ENCODE measurements at places on chromosomes 13 and 19. TPM values are rescaled to one million over a fixed set of nuclear protein-coding genes. Genes with fewer than 3 reads are reported as not detected.
A peak's percentile ranks its signal among the peaks of the same experiment; 100 is the strongest.

GRCh38 chr13:74134777-74135325, 647 bp upstream of the KLF12 start:
- H3K27ac ChIP-seq, result peak overlapping the region; percentile 78
- H3K4me3 ChIP-seq, result peak overlapping the region; percentile 92
- peaks cover 22% of the 10 kb centered on the region for H3K4me1 ChIP-seq
- no peaks in the 10 kb centered on the region for H3K36me3 ChIP-seq
- no peaks in the 10 kb centered on the region for H3K27me3 ChIP-seq

DNA sequence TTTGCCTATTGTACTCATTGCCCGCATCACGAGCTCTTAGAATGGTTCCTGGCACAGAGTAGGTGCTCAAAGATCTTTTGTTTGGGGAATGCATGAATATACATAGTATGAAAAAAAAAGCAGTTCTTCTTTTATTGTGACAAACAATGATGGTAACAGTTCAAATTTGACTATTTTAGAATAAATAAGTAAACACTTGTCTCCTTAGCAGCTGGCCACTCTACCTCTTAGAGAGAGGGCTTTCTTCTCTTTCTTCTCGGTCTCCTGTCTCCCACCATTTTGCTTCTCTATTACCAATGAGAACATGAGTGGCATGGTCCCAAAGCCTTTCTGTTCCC, 639 bp upstream of the SLAIN1 start:
- peak overlapping the region; percentile 88 for H3K4me3 ChIP-seq
- H3K4me1 ChIP-seq, result peaks cover 35% of the 10 kb centered on the region
- no peaks in the 10 kb centered on the region for H3K36me3 ChIP-seq
- DNase-seq, result peak; percentile 27

GRCh38 chr13:73223372-73223781, 164.6 kb downstream of the KLF5 start:
- DNase-seq, result no peak
- no peaks in the 10 kb centered on the region for H3K27me3 ChIP-seq
- H3K27ac ChIP-seq, result no peak overlapping the region
- H3K36me3 ChIP-seq, result no peaks in the 10 kb centered on the region
- H3K4me3 ChIP-seq, result no peak overlapping the region
- peaks cover 3% of the 10 kb centered on the region for H3K4me1 ChIP-seq

DNA sequence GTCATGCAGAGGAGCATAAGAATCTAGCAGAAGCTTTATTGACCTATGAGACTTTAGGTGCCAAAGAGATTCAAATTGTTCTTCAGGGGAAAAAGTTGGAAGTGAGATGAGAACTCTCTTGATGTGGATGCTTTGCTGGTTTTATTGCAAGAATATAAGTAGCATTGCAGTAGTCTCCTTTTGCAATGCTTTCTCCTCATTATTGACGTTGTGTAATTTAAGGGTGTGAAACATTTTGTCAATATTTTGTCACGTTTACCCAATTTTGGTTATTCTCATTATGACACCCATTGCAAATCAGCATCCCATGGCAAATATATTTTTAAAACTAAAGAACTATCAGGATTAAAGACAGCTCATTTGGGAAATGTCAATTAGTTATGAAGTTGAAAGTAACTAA, 11.9 kb upstream of the LILRB5 start:
- H3K27ac ChIP-seq, result no peak overlapping the region
- no peaks in the 10 kb centered on the region for H3K36me3 ChIP-seq
- H3K27me3 ChIP-seq, result no peaks in the 10 kb centered on the region
- H3K4me3 ChIP-seq, result no peak overlapping the region
- DNase-seq, result no peak

DNA sequence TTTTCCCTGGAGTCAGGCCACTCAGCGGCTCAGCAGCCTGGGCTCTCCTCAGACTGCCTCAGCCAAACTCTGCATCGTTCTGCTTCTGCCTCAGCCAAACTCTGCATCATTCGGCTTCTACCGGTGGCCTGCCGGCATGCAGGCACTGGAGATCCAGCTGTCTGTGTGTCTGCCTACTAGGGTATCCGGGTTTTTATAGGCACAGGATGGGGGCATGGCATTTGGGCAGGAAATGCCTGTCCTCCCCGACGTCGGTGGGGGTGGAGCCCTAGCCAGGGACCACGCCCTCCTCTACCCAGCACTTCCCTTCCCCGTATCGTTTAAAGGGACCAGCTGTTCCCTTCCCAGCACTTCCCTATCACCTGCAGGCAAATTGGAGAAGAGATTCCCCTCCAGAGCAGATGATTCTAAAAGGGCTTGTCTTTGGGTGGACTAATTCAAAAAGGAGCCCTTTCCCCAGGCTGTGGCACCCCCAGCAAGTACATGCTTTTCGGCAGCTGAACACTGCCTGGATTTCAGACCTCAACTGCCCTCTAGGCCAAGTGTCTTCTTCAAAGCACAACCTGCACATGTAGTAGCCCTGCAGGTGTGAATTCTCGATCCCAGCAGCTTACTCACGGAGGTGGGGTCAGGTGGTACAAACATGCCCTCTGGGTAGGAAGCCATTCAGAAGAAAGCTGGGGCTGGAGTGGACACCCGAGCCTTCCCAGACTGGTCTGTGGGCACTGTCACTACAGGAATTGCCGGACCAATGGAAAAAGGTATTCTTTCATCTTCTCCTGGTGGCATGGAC, 25.4 kb upstream of the GPR12 start:
- H3K36me3 ChIP-seq, result no peaks in the 10 kb centered on the region
- peak; percentile 70 for DNase-seq
- peaks cover 18% of the 10 kb centered on the region for H3K4me1 ChIP-seq
- peak overlapping the region; percentile 81 for H3K4me3 ChIP-seq
- no peaks in the 10 kb centered on the region for H3K27me3 ChIP-seq

DNA sequence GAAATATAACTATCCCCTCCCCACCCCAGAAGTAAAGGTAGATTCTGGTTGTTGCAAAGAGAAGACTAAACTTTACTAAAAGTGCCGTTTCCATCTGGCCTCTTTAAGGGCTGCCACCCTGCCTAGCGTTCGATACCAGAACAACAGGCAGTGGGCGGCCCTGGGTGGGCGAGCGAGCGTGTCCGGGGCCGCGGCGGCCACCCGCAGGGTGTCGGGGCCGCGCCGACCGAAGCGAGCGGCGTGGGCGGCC, 2.6 kb downstream of the FGF9 start:
- peak; percentile 63 for DNase-seq
- H3K27me3 ChIP-seq, result peaks cover 25% of the 10 kb centered on the region
- peaks cover 38% of the 10 kb centered on the region for H3K4me1 ChIP-seq
- H3K36me3 ChIP-seq, result no peaks in the 10 kb centered on the region
- H3K27ac ChIP-seq, result no peak overlapping the region

DNA sequence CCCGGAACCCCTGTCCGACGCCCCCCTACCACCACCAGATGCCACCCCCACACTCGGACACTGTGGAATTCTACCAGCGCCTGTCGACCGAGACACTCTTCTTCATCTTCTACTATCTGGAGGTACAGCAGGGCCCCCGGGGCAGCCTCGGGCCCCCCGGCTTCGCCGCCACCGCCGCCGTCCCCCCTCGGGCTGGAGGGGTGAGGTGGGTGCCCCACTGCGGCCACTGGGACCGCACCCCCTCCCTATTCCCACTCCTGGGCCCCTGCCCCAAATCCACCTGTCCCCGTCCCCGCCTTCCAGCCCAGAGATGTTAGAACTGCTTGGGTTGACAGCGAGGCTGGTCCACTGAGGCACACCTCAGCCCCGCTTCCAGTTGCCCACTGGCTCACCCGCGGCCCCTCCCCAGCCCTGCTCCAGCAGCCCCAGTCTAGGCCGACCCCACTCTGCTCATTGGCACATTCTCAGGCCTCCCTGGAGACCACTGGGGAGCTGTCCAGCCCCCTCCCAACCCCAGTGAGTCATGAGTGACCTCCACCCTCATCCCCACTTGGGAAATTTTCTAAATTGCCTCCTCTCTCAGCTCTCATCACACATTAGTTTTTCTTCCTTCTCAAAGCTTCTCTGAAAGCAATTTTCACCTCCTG, 6.5 kb downstream of the LENG1 start:
- H3K27ac ChIP-seq, result no peak overlapping the region
- H3K4me3 ChIP-seq, result no peak overlapping the region
- H3K4me1 ChIP-seq, result peaks cover 41% of the 10 kb centered on the region
- DNase-seq, result no peak
- H3K36me3 ChIP-seq, result peaks cover 66% of the 10 kb centered on the region

OR7A5 gene
- total RNA-seq, result not detected

CEACAM4 gene
- not detected for total RNA-seq

Data from CD8-positive, alpha-beta memory T cell (primary cell).